T follicular helper cell (primary cell): ENCODE measurements at places on chromosomes 7 and 10.

GRCh38 chr10:111323389-111323966 lies 246.6 kb downstream of the ADRA2A start:
- no peak for DNase-seq

- no peak for DNase-seq
Observed at GRCh38 chr10:73635781-73636180, 5.5 kb downstream of the MYOZ1 start.

DNA sequence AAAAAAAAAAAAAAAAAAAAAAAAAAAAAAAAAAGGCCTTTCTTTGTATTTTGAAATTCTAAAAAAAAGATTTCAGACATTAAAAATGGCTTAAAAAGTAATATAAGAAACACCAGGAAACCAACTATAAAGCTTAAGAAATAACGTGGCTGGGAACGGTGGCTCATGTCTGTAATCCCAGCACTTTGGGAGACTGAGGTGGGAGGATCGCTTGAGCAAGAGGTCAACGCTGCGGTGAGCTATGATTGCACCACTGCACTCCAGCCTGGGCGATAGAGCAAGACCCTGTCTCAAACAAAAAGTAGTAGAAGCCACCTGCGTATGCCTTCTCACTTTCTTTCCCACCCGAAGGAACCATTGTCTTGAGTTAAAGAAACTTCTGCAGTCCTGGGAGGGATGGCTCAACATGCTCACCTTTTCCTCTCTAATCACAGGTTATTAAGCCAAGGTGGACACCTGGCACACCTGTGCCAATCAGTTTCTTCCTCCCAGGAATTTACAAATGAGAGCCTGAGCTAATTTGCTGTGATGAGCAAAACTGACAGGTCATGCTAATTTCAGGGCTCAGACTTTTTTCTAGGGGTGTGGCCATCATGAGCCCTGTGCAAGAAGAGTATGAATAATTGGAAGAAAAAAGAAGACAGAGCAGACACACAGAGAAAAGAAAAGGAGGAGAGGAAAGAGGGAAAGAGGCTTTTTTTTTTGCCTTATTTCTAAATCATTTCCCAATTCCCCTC lies 72.0 kb upstream of the PARD3 start:
- no peak for DNase-seq

GRCh38 chr7:137094-137891 lies 55.1 kb upstream of the FAM20C start:
- DNase-seq = no peak

DNA sequence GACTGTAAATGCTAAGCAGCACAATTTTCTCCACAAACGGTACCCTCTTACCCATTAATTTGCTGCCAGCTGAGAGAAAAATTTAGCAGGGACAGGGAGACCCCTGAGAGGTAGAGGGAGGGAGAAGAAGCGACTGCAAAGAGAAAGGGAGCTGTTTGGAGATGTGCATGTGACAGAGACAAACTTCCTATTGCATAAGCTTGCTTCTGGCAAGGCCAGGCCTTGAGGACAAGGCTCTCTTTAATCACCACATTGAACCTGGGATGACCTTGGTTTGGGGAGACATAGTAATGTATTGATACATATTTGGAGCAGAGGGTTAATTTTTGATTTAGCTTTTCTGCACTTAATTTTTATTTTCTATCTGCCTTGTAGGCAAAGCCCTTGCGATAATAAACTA lies 31.1 kb upstream of the HIBADH start:
- DNase-seq = no peak

GRCh38 chr10:97948822-97949221 lies 81.6 kb downstream of the CRTAC1 start:
- DNase-seq = no peak

- no peak for DNase-seq
Observed at GRCh38 chr7:26151650-26151952, 397 bp upstream of the NFE2L3 start.

DNA sequence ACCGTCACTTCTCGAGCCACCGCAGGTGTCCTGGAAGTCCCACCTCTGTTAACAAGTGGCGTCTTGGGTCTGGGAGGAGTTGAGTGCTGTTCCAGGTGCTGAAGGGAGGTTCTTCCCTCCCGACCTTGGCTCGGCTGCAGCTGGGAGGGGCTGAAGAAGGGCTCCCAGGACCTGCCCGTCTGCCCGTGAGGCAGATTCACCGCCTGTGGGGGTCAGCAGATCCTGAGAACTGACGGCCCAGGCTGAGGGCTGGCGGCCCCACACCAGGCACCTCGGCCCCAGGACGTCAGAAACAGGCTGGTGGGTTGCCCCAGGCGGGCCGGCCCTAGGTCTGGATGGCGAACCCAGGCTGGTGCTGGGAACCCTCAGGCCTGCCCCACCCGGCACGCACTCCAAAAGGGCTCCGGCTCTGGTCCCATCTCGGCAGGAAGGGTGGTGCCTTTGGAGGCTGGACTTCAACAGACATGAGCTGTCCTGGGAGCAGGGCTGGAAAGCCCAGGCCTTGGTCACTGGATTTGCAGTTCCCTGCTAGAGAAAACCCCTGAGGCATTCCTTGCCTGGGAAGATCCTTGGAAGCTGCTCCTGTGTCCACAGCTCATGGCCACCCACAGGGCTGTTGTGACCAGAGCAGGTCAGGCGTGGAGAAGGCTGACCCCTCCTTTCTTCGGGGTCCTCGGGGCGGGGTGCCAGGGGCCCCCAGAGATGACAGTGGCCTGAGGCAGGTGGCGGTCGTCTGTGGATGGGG lies 42.6 kb upstream of the CFAP46 start:
- no peak for DNase-seq

DNA sequence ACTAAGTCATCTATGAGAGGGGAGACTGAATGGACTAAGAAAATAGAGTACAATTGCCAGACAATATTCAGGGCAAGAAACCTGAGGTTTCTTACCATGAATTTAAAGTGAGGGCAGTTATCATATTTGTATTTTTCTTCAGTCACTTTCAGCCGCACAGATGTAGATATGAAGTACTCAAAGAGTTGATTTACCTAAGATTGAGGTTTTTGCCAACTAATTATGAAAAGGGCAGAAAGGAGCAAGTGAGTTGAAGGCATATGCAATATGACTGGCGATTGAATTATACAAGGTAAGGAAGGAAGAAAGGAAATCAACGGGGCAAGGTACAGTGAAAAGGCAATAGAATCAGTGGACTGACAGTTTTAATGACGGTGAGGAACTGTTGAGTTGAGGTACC lies 17.8 kb downstream of the CNOT4 start:
- DNase-seq = no peak

- no peak for DNase-seq
Observed at GRCh38 chr7:112510001-112510742, 29.4 kb downstream of the LSMEM1 start.

- DNase-seq = no peak
Observed at GRCh38 chr7:100613412-100614175, 1.3 kb downstream of the MOSPD3 start.

DNA sequence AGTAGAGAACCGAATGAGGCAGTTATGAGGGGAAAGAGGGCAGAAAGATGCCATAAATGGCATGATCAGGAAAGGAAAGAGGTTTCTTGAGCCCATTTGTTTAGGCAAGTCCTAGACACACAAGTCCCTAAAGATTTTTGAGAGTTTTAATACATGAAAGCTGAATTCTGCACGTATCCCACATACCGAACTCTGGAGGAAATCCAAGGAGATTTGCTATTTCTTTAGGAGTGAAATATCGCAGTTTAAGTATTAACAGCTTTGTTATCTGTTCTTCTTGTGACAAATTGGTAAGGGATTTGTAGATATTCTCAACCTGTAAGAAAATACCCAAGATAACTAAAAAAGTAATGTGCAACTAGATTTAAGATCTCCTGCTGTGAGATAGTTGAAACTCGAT lies 23.7 kb upstream of the CUBN start:
- DNase-seq = no peak

DNA sequence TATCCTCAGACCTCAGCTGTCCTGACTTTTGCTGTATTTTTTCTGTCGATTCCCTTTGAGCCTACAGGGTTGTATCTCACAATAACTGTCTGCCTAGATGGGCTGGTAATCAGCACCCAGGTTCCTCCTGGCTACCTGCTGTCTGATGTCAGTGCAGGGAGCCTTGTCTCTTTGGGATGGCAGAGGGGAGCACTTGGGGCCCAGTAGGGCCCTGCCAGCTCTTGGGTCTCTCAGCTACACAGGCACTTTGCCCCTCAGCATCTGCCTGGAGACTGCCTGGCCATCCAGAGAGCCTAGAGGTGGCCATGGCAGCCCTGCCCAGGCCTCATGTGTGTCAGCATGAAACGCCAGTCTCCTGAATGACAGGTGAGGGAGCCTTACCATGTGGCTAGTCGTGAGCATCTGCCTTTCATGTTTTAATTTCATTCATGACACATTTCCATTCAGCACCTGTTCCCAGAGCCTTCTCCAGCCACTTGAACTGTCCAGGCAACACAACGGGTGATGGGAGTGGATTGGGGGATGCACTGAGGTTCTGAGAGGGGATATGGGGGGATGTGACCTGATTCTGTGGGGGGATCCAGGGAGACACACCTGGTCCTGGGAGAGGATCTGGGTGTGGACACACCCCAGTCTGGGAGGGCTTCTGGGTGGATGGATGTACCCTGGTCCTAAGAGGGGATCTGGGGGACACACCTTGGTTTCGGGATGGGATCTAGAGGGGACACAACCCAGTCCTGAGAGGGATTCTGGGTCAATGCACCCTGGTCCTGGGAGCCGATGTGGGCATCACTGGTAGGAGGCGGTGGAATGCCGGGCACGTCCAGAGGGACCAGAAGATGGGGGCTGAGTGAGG lies 21.9 kb downstream of the ADCY1 start:
- DNase-seq = no peak

GRCh38 chr7:110685899-110686298 lies 405.0 kb upstream of the LRRN3 start:
- DNase-seq = no peak

- no peak for DNase-seq
Observed at GRCh38 chr7:43141091-43141490, 28.6 kb downstream of the HECW1 start.

DNA sequence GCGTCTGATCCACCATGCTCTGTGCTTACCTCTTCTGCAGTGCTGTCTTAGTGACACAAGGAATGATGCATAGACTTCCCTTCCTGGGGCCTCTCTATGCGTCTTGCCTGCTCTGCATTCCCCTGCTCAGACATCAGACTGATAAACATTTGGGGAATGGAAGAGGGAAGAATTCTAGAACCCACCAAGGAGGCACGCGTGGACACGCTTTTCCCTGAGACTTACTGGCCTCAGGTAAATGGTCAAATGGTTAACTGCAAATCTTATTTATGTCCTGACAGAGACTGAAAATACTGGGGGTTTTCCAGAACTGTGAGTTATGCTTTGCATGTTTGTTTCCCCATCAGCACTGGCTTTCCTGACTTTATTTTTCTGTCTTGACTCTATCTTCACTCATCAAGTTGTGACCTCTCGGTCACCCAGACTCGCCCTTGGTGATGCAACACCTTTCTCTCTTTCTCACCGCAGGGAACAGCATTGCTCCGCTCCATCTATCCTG lies 285.9 kb upstream of the FZD8 start:
- no peak for DNase-seq

DNA sequence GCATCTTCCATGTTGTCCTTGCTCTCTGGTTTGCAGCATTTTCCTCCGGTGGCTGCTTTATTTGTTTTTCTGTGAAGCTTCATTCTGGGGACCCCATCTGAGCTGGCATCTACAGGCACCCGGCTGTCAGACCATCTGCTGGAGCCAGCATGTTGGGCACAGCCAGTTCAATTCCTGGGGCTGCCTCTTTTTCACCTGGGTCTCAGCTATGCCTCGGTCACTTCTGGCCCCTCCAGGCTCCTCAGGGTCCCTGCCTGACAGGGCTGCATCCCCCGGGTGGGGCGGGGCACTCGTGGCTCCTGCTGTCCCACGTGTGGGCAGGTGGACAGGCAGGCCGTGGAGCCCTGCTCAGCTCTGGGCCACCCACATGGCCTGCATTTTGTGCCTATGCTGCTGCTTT lies 8.1 kb downstream of the SCART1 start:
- DNase-seq = no peak

- no peak for DNase-seq
Observed at GRCh38 chr7:46680147-46680546, 759.1 kb upstream of the IGFBP3 start.

DNA sequence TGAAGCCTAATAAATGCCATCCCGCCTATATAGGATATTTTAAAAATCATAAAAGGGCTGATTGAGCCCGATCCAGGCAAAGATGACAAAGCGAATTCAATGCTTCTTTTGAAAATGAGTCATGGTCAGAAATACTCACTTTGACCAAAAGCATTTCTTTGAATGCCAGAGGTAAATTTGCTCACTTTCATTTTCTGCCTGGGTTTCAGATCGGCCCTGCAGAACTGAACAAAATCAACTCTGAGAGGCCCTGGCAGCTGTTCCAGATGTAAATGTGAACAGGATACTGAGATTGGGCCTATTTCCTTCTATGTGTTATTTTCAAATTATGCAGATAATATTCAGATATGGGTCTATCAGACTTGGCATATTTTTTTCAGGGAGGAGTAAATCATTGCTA lies 114.8 kb upstream of the ARID5B start:
- no peak for DNase-seq

GRCh38 chr7:132349075-132349474 lies 227.2 kb downstream of the PLXNA4 start:
- no peak for DNase-seq

DNA sequence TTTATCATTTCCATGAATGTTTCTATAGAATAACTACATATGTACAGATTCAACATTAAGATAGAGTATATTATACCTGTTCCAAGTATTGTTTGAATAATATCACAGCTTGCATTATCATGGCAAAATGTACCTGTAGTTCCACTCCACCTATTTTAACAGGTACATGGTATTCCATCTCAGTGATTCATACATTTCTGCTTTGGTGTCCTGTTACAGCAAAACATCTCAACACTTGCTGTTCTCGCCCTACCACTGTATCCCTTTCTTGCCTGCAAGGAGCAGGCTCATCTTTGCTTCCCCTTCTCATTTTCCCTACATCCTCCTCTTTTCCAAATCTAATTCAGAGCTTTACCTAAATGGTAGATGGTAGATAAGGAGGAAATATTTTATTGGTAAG lies 27.1 kb upstream of the SGCE start:
- DNase-seq = no peak

GRCh38 chr10:52637592-52637991 lies 135.0 kb downstream of the MBL2 start:
- DNase-seq = no peak

GRCh38 chr10:77358656-77359055 lies 279.0 kb downstream of the KCNMA1 start:
- DNase-seq = no peak

DNA sequence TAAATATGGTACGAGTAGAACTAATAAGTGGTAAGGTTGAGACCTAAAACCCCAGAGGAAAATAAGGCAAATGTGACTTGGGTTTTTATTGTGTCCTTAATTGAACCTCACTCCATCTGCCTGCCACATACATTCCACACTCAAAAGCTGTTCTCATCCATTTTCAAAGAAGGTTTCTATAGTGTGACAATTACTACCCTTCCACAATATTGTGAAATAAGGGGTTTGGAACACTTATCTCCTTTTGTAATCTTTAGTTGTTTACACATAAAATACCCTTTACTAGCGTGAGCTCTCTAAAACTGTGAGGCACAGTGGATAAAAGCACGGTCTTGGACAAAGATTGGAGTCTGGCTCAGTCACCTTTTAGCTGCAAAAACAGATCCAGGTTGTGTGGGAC lies 166.6 kb downstream of the THSD7A start:
- no peak for DNase-seq
